ENCODE measurements at places on chromosomes 6 and 20.

GRCh38 chr6:78489874-78490273, 377.5 kb upstream of the IRAK1BP1 start:
- no peak for DNase-seq

DNA sequence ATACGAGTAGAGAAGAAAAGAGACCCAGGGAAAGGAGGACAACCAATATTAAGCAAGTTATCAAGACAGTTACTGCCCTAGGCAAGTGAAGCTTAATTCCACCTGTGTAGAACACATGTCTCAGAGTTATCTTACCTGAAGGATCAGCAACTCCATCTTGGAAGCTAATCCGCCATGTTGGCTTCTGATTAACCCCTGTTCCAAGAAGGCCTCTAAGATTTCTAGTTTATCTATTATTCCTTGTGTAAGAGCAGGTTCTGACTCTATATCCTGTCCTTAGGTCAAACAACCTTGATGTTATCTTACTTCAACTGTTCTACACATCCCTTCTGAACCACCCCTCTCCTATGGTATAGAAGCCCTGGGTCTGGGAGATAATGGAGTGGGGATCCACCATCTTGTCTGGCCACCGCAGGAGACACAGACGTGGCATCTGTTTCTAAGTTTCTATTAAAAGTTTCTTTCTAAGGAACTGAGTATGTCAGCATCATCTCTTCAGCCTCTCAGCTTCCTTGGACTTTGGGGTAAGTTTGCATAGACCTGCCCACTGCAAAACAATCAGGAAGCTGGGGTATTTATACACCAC, 27.7 kb upstream of the PTPN1 start:
- no peak for DNase-seq

GRCh38 chr6:112939563-112939962, 592.4 kb downstream of the RFPL4B start:
- DNase-seq = no peak

GRCh38 chr6:7311917-7312615, 933 bp downstream of the SSR1 start:
- DNase-seq = no peak

GRCh38 chr6:142336183-142336582, 34.4 kb downstream of the ADGRG6 start:
- no peak for DNase-seq

GRCh38 chr6:43644940-43645612, at the start of gene RSPH9:
Gene RSPH9 (plus strand): TSS chr6:43645036. CDS start chr6:43645099, 63 bp downstream.
- peak; percentile 3 for DNase-seq

DNA sequence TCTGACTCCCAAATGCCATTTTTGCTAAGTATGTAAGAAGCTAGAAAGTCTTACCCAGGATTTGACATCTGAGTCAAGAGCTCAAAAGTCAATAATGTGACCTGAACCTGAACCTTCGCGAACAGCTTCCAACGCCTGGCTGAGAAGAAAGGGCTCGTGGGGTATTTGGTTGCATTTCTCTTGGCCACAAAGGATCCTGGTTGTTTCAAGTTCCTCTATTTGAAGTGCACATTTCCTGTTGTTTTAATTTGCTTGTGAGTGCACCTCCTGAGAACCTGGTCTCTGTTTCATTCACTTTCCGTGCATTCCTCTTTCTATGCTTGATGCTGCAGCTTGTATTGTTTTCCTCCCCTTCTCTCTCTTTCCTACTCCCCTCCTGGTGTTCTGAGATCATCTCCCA, 212.5 kb downstream of the FOXA2 start:
- no peak for DNase-seq

DNA sequence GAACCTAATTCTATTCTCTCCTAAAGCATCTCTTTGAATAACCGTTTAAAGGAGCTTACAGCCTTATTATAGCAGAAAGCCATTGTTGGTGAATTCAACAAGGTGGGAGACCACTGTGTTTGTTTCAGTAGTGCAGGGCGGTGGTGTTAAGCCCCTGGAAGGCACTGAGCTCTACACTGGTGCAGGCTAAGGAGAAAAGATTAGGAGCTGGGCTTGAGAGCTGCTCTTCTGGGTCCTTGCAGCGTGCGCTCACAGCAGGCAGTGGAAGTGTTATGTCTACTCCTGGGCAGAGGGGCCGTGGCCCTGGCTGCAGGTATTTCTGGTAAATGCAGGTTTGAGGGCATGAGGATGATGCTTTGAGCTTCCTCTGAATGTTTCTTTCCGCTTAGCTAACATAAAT, 361.2 kb downstream of the RNF144B start:
- DNase-seq = no peak

DNA sequence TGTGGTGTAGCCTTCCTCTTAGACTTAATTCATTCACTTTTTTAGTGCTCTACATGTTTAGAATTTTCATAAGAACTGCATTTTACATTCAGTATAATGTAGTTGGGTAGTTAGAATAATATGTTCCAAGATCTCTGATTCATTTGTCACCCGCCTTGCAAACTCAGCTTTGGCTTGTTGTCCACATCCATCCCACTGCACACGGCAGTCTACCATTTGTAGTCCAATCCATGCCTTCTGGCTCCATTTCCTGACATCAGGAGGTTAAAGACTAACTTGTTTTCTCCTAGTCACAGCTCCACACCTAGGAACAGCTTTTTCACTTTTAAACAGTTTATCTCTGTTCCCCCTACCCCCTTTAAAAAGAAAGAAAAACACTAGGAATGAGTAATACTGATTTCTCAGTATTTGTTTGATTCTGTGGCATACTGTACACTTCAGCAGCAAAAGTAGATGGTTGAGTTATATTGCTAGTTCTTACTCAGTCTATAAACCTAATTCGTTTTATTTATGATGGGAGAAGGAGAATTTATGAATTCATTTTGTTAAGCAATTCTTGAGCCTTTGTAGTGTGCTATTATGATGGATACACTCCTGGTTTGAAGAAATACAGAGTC, 180.9 kb downstream of the ARID1B start:
- no peak for DNase-seq

DNA sequence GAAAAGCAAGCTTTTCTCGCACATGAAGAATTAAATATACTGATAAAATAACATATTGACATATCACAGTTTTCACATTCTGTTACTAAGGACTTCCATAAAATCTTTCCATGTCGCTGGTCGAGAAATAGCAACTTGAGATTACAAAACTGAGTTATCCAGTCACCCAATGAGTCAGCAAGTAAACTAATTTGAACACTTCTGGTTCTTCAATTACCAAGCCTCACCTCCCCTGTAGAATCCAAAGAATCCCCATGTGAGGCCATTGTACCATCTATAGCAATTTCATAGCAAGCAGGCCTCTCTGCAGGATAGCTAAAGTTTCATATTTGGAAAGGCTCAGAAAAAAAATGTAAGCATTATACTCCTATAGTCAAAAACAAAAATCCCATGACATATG, 87.3 kb downstream of the PKHD1 start:
- no peak for DNase-seq

DNA sequence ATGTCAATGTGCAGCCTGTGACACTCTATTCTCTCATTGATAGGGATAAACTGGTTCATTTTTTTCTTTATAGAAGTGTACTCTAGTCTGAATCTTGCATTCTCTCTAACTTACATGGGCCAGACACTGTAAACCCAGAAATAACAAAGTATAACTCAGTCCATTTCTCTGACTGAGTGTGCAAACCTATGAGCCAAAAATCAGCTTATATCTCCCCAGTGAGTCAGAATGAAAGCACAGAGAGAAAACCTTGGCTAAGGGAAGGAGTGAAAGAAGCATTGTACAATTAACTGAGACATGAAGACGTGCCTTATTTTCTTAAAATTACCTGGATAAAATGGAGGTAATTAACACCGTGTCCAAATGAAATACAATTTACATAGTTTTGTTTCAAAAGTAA, 436.9 kb upstream of the IMPG1 start:
- DNase-seq = no peak

DNA sequence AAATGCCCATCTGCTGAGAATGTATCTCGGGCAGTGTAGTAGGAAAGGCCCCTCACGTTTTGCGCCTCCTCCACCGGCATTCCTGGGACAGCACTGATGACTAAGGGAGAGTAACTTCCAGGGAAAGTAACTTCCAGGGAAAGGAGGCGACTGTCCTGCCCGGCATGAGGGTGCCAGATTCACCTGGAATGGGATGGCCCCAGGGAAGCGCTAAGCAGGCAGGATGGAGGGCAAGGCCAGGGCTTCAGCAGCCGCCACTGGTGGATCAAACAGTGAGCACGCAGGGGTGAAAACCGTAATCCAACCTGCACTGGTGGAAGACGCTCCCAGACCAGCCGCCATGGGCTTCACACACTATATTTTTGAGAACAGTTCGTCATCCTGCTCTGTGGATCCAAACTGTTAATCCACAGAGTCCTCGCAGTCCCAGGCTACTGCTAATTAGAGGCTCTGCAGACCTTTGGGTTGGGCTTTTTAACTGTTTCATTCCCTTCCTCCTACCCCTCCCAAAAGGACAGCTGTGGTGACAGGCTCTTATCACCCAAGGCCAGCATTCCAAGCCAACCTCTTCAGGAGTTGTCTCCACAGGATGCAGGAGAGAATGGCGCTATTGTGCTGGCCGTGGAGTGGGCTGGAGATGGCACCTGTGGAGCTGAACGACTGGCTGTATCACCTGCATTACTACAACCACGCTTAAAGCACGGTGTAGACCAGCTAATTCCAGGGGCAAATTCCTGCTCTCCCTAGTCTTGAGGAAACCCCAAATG, 178.9 kb downstream of the DLL1 start:
- DNase-seq = no peak

DNA sequence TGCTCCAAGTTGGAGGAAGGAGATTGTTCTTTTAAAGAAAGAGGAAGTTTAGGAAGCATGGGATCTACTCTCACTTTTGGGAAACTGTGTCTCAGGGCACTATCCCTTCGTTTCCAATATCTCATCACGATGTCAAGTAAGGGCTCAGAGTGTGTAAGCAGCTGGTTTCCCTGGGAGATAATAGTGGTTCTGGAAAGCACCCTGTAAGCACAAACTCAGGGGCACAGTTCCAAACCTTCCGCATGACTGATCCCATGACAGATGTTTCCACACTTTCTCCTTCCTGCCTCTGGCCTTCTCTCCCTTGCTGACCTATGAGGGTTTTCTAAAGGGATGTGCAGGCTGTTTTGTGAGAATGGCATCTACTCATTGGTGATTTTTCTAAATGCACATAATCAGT, 33.9 kb downstream of the ADTRP start:
- DNase-seq = peak; percentile 10

GRCh38 chr20:54174457-54175175, 830 bp upstream of the CYP24A1 start:
- no peak for DNase-seq

- DNase-seq = no peak
These were observed 146.9 kb downstream of the PDE10A start for GRCh38 chr6:165515963-165516624.

DNA sequence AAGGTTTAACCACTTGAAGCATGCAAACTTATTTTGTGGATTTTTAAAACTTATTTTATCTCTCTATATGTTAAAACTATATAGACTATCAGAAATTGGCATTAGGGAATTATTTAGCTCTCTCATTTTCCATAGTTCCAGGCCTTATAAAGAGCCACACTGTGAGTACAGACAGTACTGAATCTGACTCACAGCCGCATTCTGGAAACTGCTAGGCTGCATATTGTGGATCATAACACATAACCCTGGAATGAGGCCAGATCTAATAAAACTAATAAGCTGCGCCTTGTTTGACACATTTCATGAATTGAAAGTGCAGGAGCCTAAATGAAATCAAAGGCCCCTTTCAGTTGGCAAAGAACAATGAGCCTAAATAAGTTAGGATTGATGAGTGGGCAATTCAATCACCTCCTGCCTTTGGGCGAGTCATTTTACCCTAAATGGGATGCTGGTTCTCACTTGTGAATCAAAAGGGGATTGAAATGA, 308.4 kb downstream of the PACRG start:
- DNase-seq = no peak

DNA sequence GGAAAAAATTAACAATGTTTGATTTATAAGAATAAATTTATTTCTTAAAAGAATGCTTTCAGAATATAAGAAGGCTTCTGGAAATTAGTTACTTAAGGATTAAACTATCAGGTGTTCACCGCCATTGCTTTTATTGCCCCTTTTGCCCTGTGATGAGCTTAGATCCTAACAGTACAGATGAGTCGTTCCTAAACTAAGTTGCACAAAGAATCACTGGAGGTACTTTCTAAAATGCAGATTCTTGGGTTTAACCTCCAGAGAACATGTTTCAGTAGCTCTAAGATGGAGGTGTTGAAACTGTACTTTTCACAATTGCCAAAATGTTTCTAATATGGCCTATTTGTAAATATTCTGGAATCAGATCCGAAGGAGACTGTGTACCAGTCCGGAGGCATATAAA, 211.9 kb downstream of the GMDS start:
- DNase-seq = no peak

DNA sequence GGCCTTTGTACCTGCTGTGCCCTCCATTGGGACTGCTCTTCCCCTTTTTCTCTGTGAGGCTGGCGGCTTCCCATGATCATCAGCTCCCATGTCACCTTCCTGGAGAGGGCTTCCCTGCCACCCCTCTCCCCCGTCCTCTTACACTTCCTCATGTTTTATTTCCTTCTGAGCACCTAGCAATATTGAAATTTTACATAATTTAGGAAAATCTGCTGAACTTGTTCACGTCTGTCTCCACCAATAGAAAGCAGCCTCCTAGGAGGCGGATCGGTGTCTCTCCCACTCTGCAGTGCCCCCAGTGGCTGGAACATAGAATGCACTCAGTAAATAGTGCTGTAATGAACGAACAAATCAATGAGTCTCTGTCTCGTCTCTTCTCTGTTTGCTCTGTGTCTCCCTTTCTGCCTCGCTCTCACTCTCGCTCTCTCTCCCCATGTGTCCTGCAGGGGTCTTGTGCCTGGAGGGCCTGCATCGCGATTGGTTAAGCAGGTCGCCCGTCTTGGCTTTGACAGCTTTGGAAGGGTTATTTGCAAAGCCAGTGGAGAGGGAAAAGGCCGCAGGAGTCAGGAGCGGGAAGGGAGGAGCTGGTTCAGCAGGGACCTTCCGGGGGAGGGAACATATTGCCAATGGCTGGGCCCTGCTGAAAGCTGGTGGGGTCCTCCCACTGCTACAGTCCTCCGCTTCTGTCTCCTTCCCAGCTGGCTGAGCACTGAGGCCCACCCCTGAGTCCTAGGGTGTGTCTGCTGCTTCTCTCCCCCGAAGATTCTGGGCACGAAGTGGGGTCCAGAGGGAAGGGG, 12.1 kb upstream of the OCSTAMP start:
- peak; percentile 87 for DNase-seq

DNA sequence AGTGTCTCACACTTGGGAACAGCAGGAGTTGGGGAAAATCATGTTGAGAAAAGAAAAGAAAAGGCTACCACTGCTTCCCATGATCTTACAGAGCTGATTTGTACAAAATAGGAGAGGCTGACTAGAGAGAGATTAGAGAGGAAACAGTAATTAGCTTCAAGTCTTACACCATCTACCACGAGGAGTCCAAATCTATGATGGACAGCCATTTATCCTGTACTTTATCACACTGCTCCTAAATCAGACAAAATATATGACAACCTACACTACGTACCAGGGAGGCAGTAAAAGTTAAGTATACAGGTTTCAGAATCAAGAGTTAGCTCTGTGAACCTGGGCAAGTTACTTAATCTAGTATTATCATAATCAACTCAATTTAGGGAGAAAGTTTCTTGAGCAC, 38.0 kb downstream of the RARS2 start:
- DNase-seq = no peak

- DNase-seq = no peak
These were observed 395 bp downstream of the NELFE start for GRCh38 chr6:31958412-31958740.
